Esophagus mucosa (tissue), 1 donor: ENCODE measurements at places on chromosomes 6 and 20. TPM values are rescaled to one million over a fixed set of nuclear protein-coding genes. Genes with fewer than 3 reads are reported as not detected.

F13A1 gene
- total RNA-seq: 2.8 TPM

RIPOR2 gene
- 2.1 TPM for total RNA-seq

PRDM13 gene
- not detected for total RNA-seq

MPIG6B gene
- 1.1 TPM for total RNA-seq

MYB gene
- 1.3 TPM for total RNA-seq

MMP24 gene
- total RNA-seq: 0.08 TPM

PGK2 gene
- not detected for total RNA-seq
